ENCODE measurements at places on chromosomes 12 and 14. TPM values are rescaled to one million over a fixed set of nuclear protein-coding genes. Genes with fewer than 3 reads are reported as not detected.

The GLIPR1L1 gene
- total RNA-seq: not detected

- DNase-seq: no peak
Measured at GRCh38 chr14:54599966-54600716, 33.2 kb downstream of the SAMD4A start.

The GAS2L3 gene
- total RNA-seq: 30.0 TPM

The SDR9C7 gene
- not detected for total RNA-seq

DNA sequence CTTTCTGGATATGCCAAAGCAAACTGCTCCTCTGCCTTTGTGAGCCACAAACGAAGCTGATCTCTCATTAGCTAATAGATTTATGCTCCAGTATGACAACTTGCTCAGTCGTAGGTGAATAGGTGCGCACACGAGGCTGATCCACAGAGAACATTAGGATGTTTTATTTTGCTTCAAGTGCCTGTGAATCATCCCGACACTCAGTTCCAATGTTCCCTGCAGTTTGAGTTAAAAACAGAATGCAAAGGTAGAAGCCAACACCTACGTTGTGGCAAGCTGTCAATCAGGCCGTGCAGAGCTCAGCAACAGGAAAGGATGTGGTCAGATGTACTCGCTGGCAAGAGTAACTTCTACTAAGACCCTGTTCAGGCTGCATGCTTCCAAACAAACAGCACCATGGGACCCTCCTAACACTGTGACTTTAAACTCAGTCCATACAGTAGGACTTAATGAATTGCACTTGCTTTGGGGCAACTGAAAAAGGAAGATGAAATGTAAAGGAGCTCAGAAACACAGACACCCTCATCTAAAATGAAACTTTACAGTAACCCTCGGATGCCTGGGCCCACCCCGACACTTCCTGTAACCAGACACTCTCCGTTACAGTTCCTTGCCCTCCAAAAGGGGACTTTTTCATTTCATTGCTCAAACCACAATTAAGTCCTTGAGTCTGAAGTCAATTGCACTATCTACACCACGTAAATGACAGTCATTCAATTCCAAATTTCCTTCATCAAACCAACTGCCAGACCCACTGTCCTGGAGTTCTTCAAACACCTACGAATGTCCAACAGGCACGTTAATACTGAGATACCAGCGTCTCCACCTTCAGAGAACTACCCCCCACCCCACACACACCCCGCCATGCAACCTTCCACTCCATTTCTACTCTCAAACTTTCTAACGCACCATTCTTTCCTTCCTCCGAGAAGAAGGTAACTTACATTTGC, 1.6 kb downstream of the CCDC88C start:
- DNase-seq: no peak

DNA sequence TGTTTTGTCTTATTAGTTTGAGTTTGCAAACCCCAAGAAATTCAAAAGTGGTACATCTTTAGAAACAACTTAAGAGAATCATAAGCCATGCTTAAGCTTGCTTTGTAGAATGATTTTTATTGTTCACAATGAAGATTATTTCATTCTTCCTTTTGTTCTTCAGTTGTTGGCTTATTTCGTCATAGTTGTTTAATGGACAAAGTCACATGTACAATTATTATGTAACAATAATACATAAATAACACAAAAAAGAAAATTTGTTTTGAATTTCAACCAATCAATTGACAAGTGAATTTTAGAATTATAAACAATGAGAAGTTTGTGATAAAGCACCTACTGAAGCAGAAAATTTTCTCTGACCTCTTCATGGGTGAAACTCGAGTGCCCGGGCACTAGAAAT, 111.8 kb upstream of the IGF1 start:
- no peak for DNase-seq

- no peak for DNase-seq
Measured at GRCh38 chr14:102419716-102420115, 57.0 kb downstream of the TECPR2 start.

DNA sequence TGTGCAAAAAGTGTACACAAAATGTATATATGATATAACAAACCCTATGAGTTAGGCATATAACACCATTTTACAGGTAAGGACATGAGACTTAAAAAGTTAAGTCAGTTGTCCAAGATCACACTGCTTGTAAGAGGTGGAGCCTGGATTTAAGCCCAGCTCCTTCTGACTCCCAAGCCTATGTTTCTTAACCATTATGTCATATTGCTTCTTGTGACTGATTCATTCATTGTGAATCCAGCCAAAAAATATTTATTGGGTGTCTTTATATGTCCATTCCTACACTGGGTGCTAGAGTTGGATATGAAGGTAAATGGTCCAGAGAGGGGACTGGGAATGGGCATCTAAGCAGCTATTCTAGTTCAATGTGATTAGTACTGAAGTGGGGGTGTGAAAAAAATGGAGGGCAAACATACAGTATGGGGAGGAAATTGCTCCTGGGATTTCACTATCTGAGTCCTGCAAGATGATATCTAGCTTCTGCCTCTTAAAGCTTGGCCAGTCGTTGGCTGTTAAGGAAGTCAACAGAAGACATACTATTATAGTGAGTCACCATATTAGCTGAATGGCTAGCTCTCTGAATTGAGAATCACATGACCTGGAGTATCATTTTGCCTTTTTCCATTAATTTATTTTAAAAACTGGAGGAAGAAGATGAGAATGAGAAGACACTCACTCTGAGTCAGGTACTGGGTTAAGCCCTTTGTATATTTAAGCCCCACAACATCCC, 28.8 kb downstream of the PAX9 start:
- no peak for DNase-seq

GRCh38 chr14:99619835-99620834, 16.1 kb upstream of the CCDC85C start:
- DNase-seq: peak; percentile 68

GRCh38 chr12:90058704-90059103, 350.1 kb upstream of the ATP2B1 start:
- peak; percentile 76 for DNase-seq

- no peak for DNase-seq
Measured at GRCh38 chr14:79841433-79841832, 369.9 kb downstream of the DIO2 start.

The KRR1 gene
- total RNA-seq: 27.0 TPM

The APOF gene
- not detected for total RNA-seq

The FLRT2 gene
- total RNA-seq: 153 TPM

The SYT10 gene
- total RNA-seq: not detected
